ENCODE measurements at places on chromosomes 1 and 21.
A peak's percentile ranks its signal among the peaks of the same experiment; 100 is the strongest.

DNA sequence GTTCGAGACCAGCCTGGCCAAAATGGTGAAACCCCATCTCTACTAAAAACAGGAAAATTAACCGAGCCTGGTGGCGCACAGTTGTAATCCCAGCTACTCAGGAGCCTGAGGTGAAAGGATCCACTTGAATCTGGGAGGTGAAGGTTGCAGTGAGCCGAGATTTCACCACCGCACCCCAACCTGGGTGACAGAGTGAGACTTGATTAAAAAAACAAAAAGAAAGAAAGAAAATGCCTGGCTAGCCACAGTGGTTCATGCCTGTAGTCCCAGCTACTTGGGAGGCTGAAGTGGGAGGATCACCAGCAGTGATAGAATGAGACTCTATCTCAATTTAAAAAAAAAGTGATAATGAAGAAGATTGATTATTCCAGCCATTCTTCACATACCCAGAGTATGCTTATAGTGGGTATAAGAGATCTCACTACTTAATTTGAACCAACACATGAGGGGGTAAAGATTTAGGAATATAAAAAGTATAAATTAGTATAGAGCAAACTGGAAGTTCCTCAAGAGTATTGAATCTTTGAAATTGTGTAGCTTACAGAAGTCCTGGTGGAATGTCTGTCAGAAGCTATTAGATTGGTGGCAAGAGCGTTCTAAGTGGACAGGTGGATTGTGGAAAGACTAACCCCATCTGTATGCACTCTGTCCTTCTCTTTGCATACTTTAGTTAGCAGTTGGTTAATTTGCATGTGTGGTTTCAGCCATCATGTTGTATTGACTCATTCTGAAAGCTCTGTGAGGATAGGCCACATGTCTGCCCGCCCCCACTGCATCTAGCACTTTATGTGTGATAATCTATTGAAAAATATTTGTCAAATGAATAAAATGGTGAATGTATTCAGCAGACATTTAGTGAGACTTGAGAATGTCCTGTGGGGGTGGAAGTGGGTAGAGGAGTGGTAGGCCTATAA lies 25.0 kb downstream of the RLF start:
- DNase-seq: no peak

DNA sequence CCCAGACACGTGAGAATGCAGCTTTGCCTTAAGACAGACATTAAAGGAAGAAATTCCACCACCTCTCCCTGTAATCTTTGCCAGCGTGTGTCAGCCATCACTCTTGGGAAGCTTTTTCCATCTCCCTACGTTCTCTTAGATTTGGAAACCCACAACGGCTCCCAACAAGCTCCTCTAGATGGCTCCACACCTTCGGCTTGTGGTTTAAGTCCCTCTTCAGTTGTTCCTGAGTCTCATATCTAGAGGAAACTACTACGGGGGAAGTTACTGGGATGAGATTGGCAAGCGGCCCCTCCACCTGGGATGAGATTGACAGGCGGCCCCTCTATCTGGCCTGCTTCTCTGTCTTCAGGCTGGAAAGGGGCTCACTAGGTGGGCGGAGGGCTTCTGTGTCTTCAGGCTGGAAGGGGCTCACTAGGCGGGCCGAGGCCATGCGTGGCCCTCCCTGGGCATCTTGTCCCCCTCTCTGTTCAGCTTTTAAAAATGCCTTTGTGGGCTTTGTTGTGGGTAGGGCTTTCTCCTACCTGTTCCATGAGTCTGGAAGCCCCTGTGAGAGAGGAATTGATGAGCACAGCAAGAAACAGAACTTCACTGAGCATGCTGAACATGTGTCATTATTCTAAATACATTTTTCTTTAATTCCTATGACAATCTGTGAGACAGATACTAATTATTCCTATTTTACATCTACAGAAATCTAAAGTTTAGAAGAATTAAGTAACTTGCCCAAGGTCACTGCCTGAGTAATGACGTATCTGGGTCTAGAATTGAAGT lies 670.5 kb downstream of the KIF26B start:
- no peak for DNase-seq

GRCh38 chr21:42147386-42148020 lies 71.4 kb upstream of the ABCG1 start:
- no peak for DNase-seq

DNA sequence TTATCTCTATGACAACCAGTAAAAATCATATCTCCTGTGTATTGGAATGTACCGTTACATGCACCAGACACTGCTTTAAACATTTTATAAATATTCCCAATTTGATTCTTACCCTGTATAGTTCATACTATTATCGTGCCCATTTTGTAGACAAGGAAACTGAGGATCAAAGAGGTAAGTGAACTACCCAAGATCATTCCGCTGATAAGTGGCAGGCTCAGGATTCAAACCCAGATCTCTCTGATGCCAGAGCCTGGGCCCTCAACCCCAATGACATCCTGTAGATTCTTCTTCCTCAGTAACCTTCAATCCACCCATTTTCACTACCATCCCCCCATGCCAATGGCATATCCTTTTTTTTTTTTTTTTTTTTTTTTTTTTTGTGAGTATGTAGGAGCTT lies 12.3 kb downstream of the CFAP57 start:
- DNase-seq: no peak

DNA sequence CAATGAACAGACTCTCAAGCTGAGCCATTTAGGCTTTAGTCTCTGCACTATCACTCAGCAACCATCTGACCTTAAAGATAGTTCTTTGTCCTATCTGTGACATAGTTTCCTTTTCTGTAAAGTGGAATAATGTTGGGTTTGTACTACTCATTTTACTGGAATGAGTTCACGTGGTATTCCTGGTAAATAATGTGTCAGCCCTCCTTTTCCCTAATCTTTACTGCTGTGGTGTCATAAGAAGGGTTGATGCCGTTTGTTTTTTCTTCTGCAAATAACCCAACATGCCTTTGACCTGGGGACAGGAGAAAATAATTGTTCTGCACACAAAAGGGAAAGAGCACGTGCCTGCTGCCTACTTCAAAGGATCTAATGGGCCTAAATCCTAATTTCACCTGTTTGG lies 297.8 kb downstream of the BRINP3 start:
- no peak for DNase-seq

- DNase-seq: no peak
These were observed 6.3 kb upstream of the ZSCAN20 start for GRCh38 chr1:33466159-33466558.

DNA sequence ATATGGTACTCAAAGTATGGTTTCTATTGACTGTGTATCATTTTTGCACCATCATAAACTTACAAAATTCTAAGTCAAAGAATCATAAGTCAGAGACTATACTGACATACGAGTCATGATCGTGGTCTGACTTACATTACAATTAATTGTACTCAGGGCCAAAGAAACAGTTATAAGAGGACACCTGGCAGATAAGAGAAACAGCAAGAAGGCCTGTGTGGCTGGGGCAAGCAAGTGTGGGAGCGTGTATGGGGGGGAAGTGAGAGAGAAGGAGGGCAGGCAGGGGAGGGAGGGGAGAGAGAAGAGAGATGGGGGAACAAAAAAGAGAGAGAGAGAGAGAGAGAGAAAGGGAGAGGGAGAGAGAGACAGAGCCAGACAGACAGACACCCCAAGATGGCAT lies 70.9 kb downstream of the RERE start:
- no peak for DNase-seq

DNA sequence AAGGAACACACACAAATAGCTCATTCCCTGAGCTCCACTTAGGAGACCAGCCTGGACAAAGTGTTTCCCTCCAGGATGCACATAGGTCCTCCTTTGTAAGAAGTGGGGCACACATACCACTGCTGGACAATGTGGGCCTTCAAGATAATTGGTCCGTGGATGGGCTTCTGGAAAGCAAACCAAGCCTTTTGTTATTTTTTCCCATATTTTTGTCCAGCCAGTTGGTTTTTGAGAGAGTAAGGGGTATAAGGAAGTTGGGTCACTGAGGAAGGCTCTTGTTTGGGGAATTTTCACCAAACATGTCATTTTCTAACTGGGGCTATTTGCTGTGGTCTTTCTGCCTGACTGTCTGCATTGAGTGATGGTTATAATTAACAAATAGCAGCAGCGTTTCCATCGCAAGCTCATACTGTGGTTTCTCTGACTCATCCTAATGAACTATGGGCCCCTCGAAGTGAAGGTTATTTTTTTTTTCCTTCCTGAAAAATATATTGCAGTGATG lies 306.3 kb upstream of the DUSP10 start:
- DNase-seq: no peak

GRCh38 chr1:42456754-42457089 lies 379 bp downstream of the PPCS start:
- DNase-seq: peak; percentile 26

DNA sequence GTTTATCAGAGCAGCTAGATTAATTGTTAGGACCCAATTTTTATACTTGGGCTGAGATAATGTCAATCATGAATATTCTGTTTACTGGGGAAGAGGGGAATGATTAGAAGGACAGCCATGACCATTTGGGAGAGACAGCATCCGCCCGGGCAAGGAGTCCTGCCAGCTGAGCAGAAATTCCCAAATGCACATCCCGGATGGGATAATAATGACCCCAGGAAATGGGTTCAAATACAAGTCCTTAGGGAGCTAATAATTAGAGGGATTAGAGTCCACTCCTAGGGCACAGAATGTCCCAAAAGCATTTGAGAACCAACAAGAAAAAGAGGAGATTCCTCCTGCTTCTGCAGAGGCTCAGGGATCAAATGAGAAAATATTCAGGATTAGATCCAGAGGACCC lies 115.9 kb downstream of the LRRC53 start:
- DNase-seq: no peak

DNA sequence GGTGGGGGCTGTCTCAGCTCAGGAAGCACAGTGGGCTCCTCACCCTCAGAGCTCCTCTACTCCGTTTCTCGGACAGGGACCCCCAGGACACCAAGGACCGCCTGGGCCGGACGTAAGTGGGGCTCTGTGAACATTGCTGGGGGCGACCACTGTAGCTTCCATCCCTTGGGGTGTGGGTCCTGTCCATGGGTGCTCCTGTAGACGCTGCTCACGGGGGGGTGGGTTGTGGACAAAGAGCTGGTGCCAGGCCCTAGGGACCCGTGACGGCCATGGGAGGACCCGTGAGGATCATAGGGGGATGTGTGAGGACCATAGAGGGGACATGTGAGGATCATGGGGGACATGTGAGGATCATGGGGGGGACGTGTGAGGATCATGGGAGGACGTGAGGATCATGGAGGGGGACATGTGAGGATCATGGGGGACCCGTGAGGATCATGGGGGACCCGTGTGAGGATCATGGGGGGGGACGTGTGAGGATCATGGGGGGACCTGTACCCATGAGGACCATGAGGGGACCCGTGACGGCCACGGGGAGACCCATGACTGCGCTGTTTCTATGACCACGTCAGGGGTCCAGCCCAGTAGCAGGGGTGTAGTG lies 18.1 kb downstream of the COL6A1 start:
- DNase-seq: no peak

- peak; percentile 15 for DNase-seq
These were observed 58.2 kb downstream of the HSD3B1 start for GRCh38 chr1:119565131-119565772.

DNA sequence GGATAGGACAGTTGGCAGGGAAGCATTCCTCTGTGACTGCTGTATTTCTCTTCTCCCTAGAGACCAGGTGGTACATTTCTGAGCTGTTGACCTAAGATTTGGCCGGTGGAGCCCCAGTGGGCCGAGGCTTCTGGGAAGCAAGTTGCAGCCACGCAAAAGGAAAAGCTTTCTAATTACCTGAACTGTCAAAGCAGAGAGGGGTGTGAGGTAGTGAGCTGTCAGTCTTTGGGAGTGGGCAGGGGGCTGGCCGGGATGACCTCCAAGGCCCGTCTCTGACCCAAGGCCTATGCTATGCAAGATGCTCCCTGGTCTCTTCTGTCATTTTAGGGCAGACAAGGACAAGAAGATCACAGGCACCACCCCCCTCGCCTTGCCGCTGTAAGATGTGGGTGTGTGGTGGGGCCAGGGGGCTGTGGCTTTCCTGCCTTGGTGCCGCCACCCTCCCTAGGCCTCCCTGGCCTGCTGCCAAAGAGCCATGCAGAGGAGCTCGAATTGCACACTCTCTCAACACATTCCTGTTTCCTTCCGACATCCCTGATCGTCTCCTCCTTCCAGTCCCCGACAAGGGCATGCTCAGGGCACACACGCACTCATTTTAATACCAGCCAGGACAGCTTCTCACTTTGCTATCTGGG lies 7.7 kb downstream of the PADI1 start:
- no peak for DNase-seq

Measured in LNCaP clone FGC (cell line).